DMS 273 treated with DMSO at 0.1 percent for 48 hours (cell line): ENCODE measurements at places on chromosomes 11 and 22.

GRCh38 chr11:1496761-1497095 is 10.1 kb upstream of the MOB2 start:
- DNase-seq = no peak

GRCh38 chr11:74205181-74205580 is 34.1 kb downstream of the PPME1 start:
- no peak for DNase-seq

DNA sequence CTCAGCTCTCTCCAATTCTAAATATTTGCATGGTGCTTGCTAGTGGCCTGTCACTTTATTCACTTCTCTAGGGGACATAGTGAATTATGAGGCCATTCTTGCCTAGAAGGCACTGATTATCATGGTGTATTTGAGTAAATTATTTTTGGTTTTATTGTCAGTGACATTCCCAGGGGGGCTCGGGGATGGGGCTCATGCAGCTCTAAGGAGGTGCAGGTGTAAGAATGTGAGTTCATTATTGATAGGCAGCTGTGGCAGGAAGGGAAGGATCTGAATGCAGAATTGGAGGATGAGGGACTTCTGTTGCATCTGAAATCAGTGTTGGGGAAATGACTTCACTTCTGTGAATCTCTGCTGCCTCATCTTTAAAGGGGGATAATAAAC is 53.7 kb upstream of the OR4B1 start:
- DNase-seq = no peak

DNA sequence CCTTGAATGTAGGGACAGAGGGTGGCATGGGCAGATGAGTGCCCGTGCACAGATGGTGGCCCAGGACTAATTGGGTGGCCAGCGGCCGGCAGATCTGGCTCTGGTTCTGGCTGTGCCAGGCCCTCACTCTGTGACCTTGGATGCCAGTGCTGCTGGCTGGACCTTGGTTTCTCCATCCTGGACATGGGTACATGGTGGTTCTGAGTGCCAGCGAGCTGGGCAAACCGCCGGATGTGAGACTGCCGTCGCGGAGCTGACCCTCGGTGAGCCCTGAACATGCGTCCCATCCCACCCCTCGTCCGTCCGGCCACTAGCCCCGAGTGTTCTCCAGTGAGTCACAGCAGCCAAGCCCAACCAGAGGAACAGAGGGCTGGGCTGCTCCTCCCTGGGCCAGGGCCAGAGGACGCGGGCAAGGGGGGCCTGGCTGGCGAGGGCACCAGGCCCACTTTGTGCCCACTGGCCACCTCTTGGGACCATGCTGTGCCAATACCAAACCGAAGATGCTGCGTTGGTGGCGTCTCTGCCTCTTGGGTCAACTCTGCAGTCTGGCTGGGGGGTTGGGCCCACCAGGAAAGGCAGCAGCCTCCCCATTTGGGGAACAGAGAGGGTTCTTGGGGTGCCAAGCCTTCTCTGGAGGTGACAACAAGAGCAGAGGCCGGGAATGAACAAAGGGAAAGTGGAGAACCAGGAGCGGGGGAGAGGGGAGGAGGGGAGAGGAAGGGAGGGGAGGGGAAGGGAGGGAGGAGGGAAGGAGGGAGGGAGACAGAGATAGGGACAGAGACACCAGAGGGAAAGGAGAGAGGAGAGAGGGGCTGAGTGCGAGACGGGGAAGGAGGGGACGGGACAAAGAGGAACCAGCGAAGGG is 10.7 kb downstream of the LSP1 start:
- DNase-seq = no peak

GRCh38 chr11:95585069-95585751 is 204.4 kb downstream of the FAM76B start:
- DNase-seq = no peak

GRCh38 chr22:16957781-16958180 is 50.2 kb downstream of the GAB4 start:
- no peak for DNase-seq

DNA sequence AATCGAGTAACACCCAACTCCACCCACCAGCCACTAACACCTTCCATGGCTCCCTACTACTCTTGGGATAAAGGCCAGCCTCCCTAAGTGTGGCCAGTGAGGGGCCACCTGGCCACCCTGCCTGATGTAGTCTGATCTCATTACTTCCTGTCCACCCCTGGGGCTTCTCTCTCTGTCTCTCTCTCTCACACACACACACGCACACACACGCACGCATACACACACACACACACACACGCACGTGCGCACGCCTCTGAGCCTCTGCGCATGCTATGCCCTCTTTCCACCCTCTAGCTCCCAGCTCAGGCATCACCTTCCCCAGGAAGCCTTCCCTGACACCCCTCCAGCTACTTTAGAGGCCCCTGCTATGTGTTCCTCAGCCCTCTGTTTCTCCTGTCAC is 3.9 kb downstream of the MFNG start:
- DNase-seq = no peak

- DNase-seq = no peak
Observed at GRCh38 chr11:116162886-116163230, 609.9 kb downstream of the BUD13 start.

DNA sequence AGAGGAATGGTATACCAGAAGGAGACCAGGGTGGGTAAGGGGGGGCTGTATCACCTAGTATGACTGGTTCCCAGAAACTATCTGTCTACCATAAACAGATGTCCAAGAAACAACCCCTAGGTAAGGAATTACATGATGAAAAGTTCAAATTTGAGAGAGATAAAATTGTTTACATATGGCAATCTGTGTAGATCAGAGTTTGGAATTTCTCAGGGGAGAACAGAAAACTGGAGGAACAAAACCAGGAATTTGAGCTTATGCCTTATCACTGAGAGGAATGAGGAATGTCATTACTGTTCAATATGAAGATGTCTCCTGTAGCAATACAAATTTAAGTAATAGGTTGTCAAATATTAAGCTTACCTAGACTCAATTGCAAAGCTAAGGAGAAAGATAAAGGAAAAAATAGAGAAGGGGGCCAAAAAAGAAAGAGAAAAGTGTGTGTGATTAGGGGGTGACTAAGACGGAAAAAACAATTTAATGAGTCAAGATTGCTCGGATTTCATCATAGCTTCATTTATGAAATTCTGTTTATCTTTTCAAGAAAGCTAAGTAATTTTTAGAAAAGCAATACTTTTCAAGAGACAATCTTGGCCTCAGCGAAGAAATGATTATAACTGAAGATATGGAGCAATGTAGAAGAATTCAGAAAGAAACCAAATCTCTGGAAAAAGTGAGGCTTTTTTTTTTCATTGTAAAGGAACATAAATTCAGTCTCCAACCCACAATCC is 117.8 kb downstream of the APOL5 start:
- no peak for DNase-seq

DNA sequence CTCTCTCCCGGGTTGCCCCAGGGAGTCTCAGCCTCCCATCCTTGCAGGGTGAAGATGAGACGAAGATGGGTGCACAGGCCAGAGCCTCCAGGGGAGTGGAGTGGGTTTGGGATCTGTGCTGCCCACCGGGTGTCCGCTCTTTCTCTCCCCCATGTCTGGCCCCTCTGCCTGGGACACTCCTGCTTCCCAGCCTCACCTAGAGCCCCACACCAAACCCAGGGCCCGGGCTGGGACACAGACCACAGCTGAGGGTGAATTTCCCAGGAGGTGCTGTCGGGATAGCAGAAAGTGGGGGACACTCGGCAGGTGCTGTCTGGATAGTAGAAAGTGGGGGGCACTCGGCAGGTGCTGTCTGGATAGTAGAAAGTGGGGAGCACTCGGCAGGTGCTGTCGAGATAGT is 25.0 kb upstream of the KRTAP5-7 start:
- DNase-seq = no peak

GRCh38 chr22:47215851-47216250 is 453.4 kb downstream of the TBC1D22A start:
- no peak for DNase-seq

DNA sequence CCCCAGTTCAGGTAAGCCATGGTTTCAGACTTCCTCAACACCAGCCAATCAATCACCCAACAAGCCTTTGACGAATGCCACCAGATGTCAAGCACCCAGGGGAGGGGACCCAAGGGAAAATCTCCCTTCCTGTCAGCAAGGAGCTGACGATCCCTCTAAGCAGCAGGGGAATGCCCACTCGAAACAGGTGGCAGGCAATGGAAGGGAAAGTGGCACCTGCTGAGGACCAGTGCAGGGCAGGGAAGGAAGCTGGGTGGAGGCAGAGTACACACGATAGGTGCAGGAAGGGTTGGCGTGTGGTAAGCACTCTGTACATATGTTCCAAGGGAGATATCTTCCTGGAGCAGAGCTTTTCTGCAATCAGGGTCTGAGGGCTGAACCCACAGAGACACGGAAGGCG is 11.7 kb upstream of the CREB3L1 start:
- DNase-seq = no peak

DNA sequence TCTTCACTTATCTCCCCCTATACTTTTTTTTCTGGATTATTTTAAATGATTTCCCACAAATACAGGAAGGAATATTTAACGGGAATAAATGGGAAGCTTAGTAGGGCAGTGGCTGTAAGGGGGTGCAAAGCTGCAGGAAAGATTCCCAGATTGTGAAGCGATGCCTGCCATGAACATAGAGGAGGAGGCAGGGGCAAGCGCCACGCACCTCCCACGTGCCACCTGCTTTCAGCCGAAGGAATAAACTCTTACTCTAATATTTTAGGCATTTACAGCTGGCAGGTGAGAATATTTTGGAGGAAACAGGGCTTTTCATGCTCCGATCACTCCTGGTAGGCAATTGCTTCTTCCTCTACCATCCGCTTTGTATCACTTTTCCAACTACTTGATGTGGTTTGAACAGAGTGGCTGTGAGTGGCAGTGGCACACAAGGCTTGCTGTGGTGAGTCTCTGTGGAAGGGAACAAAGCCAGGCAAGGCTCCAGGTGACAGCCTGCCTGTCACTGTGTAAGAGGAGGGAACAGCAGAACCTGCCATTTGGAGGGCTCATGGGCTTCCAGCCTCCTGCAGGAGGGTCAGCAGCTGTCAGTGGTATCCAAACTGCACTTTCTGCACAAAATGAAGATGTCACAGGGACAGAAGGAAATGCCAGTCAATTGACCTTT is 54.5 kb upstream of the PLET1 start:
- DNase-seq = no peak

GRCh38 chr11:99601179-99601578 is 580.4 kb downstream of the CNTN5 start:
- DNase-seq = no peak
